DMS153 (cell line): ENCODE measurements at places on chromosomes 1 and 21.

GRCh38 chr21:31493350-31493880, 149.4 kb upstream of the TIAM1 start:
- DNase-seq: no peak

DNA sequence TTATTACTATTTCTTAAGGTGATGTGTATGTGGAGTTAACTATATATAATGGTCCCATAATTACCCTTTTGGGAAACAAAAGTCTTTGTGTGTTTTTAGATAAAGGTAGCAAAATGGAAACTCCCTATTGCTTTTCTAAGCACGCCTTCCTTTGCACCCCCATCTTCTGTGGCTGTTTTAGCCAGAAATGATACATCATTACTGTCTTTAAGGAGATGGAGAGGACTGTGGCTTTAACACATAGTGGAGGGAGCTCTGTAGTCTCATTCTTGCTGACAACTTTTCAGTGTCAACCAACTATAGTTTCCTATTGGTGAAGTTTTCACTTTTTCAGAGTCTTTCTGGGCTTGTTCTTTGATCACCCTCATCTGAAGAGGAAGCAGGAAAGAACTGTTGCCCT, 1.0 kb downstream of the APOBEC4 start:
- no peak for DNase-seq

DNA sequence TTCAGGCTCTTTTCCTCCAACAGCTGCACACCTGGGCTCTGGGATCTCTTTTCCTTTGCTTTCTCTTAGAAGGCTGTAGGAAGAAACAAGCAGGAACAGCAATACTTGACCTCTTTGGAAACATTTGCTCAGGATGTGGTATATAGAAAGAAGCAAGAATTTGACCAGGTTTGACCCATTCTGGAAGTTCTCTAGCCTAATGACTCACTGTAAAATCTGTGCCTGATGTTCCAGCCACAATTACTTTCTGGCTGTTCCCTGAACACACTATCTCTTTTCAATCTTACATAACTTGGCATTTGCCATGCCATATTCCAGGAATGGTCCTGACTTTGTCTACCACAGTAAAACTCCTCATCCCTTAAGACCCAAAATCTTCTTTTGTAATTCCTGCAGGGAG, 419.9 kb upstream of the DAB1 start:
- DNase-seq: no peak

DNA sequence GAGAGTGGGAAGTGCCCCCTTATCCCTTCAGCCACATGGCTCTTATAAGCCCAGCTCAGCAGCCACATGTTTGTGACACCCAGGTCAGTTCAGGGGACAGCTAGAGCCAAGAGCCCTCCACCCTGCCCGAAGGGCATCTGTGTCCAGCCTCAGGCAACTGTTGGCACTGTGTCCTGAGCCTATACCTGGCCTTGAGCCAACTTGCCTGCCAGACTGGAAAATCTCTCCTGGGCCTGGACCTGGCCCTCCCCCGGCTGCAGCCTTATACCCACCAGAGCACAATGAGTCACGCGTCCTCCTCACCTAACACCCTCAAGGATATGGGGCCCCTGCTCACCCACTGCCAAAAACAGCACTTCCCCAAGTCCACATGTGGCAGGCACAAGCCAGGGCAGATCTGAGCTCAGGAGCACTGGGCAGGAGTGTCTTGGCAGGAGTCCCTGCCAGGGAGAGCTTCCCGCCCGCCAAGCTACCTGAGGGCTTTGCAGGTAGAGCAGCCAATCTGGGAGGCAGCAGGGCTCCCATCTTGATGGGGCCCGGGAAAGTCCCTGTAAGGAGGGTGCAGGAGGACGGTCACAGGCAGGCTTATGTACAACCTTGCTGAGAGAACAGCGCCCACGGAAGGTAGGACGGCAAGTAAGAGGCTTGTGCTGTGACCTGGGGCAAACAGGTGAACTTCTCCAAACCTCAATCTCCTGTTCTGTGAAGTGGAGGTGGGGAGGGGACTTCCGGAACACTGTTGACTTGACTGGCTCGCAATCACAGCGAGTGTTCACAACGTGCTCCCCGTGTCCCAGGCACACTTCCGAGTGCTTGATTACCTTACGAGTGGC, 19.8 kb upstream of the HSPG2 start:
- DNase-seq: peak; percentile 73

GRCh38 chr1:46615735-46616134, 876 bp downstream of the MOB3C start:
- no peak for DNase-seq

GRCh38 chr1:214330222-214330621, 49.3 kb downstream of the SMYD2 start:
- no peak for DNase-seq

- DNase-seq: peak; percentile 5
Observed at GRCh38 chr1:62508187-62508758, 71.4 kb downstream of the USP1 start.

GRCh38 chr1:40944326-40944725, 35.2 kb upstream of the CTPS1 start:
- DNase-seq: no peak

GRCh38 chr1:93670141-93670540, 11.5 kb downstream of the BCAR3 start:
- DNase-seq: no peak

- DNase-seq: no peak
Observed at GRCh38 chr1:111302374-111302773, 11.7 kb downstream of the CHIA start.

- DNase-seq: no peak
Observed at GRCh38 chr21:41603476-41603875, 95.5 kb upstream of the TMPRSS2 start.

- no peak for DNase-seq
Observed at GRCh38 chr1:70083519-70083918, 121.9 kb downstream of the LRRC40 start.

DNA sequence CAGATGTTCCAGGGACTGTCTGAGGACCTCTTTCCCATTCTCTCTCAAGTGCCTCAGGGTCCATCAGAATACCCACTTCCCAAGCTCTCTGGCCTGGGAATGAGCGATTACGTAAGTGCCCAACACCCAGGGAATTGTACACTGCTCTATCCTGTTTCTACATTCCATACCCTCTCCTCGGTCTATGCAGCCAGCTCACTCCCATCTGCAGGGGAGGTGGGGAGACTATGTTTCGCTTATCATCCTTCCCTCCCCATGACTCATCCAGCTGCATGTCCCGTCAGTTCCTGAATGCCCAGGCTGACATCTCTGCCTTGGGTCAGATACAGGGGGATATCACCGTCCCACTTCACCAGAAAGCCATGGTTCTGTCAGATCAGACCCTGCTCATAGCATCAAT, 34.5 kb upstream of the CD1D start:
- no peak for DNase-seq

DNA sequence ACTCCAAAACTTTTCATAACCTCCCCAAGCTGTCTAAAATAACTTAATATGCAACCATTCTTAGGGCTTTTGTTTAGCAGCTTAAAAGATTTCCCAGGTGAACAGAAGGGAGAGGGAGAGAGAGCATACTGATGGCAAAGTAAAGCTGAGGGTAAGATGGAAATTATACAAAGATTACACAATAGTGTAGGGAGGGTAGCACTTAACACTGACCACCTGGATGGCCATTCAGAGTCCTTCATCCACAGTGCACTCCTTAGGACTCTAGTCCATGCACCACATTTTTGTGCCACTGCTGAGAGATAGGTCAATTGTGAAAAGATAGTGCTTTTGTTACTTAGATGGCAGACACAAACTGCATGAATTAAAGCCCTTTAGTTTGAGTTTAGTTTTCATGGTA, 574.6 kb downstream of the LMO4 start:
- DNase-seq: no peak

DNA sequence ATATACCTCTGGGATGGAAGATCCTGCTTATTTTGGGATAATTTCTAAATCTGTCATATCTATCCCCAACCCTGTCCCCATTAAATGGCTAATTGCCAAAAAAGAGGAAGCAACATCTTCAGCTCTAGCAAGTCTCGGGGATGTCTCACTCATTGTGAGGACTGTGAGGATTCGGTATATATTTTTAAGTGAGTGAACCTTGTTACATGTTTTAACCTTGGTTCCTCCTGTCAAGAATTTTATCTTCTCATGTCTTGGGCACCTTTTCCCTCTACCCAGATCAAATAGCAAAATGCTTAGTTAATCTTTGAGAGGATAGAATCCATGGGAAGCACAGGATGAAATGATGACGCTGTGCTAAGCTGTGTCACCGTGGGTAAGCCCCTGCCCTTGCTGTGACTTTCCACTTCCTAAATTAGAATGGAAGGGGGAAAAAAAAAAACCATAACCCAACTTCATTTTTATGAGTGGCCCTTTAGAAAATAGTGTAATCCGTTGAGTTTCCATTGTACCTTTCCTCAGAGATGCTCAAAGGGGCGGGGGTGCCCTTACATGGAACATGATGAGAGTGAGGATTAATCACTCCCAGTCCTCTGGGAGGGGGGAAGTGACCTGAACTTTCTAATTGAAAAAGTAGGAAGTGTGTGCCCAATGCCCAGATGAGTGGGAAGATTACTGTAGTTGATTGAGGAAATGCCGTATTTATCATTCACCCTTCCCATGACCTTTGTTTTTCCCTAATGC, 7.6 kb downstream of the ATP1A1 start:
- DNase-seq: no peak

- no peak for DNase-seq
Observed at GRCh38 chr1:115536279-115536816, 105.4 kb upstream of the VANGL1 start.

- DNase-seq: peak; percentile 86
Observed at GRCh38 chr1:59071289-59071688, 225.6 kb upstream of the FGGY start.

DNA sequence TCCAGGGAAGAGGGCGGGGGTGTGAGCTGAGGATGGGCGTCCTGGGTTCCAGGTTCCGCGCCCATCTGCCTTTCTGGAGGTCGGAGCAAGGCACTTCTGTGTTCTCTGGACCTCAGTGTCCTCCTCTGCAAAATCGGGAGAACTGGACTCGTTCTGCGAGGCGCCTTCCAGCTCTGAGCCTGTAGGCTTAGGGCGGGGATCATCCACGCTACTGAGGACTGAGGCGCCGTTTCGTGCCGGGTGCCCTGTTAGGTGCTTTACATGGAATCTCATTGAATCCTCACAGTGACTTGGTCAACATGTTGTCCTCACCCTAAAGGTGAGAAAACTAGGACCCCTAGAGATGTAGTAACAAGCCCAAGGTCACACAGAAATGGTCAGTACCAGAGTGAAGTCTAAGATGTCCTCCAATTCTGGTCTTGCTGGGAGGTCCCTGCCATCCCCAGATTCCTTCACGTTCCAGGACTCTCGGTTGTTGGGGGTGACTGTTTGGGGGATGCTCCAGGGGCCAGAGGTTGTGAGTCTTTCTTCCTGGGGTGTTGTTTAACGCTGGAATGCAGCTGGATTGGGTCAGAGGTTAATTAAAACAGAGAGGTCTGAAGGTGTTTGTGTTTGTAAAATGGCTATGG, 677 bp downstream of the PRKAA2 start:
- DNase-seq: no peak

- no peak for DNase-seq
Observed at GRCh38 chr21:46489800-46490199, 31.1 kb downstream of the DIP2A start.

GRCh38 chr1:154574716-154575115, 7.1 kb downstream of the CHRNB2 start:
- DNase-seq: peak; percentile 63

GRCh38 chr1:32060914-32061313, 11.8 kb upstream of the TMEM39B start:
- DNase-seq: no peak

- peak; percentile 66 for DNase-seq
Observed at GRCh38 chr1:30782361-30783255, 25.0 kb upstream of the LAPTM5 start.

GRCh38 chr1:203180611-203181330, 5.1 kb upstream of the MYBPH start:
- no peak for DNase-seq

- DNase-seq: no peak
Observed at GRCh38 chr1:239718571-239718970, 332.2 kb downstream of the CHRM3 start.

GRCh38 chr1:110565565-110565964, 40.6 kb downstream of the KCNA2 start:
- DNase-seq: no peak

GRCh38 chr21:38126666-38127303, 130.0 kb upstream of the KCNJ15 start:
- peak; percentile 35 for DNase-seq

- no peak for DNase-seq
Observed at GRCh38 chr1:159473335-159473734, 33.8 kb downstream of the OR10J1 start.

- no peak for DNase-seq
Observed at GRCh38 chr1:105172788-105173187, 1423.1 kb downstream of the AMY1C start.

GRCh38 chr1:192807211-192808162, 1.4 kb upstream of the RGS2 start:
- DNase-seq: no peak

DNA sequence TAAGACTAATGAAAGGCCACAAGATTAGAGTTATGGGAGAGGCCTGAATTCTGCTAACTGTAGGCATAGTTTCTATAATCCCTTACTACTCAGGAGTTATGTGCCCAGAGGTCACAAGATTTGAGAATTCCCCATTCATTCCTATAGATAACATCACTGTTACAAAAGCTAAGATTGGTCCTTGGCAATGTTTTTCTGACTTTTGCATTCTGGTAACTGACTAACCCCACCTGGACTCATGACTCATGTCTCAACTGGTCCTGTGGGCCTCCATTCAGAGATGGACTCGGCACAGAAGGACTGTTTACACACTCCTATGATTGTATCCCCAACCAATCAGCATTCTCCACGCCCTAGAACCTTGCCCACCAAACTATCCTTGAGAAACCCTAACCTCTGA, 249.0 kb upstream of the ZP4 start:
- no peak for DNase-seq

DNA sequence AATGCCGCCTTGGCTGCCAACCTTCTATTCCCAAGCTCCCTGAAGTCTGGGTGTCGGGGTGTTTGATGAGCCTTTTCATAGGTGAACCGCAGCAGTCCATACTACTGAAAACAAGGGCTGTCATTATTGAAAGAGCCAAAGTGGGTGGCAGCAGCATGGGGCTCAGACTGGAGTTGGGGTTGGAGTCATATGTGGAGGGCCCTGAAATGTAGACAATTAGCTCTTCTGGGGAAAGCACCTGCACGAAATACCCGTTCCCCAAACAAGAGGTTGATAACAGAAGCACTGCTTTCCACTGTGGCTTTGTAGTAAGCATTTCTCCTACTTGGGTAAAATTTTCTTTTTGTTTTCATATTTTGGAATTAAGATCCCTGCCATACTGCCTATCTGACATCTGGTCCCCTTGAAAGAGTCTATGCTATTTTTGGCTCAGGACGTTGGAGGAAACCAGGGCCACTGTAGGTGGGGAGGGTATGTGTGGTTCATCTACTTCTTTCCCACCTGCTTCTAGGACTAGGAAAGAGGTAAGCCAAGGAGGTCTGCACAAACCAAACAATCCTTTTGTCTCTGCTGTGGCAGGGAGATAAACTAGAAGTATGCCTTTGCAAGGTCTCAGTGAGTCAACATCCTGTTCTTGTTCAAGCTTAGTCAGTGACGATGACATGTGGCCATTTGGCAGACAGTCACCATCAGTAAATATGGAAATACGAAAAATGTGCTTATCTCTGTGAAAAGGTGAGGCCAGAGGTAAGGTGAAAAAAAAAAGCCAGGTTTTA, 197.0 kb upstream of the UBE2U start:
- DNase-seq: peak; percentile 88
